ENCODE measurements at places on chromosomes 7 and 10.

DNA sequence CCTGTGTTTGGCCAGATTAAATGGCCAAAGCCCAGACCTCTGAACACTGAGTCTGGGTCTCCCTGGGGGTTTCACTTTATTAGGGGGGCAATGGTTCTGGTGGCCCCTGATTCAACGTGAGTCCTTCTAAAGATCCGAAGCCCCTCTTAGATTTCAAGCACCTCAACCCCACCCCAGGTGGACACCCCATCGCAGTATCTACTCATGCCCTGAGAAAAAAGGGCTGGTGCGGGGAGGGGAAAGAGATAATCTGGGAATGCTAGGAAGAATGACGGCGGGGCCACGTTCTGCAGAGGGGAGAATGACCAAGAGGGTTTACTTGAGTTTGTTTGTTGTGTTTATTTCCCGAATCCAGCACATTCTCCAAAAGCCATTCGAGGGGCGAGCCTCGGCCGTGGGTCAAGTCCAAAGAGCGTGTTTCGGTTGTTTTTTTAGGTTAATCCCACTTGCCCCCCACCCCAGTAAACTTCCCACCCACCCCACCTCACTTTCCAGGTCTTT is 832 bp downstream of the PDLIM1 start:
- H3K27ac ChIP-seq, result peak overlapping the region; percentile 92
- H3K27me3 ChIP-seq, result no peaks in the 10 kb centered on the region
- H3K4me3 ChIP-seq, result peak overlapping the region; percentile 97

GRCh38 chr7:137862964-137863363 is 16.2 kb upstream of the DGKI start:
- no peaks in the 10 kb centered on the region for H3K4me1 ChIP-seq
- no peak overlapping the region for H3K4me3 ChIP-seq
- H3K27ac ChIP-seq, result no peak overlapping the region
- no peak for DNase-seq
- no peaks in the 10 kb centered on the region for H3K27me3 ChIP-seq

GRCh38 chr7:88789480-88790064 is 6.0 kb downstream of the TEX47 start:
- no peak overlapping the region for H3K27ac ChIP-seq
- H3K4me1 ChIP-seq, result no peaks in the 10 kb centered on the region
- no peak overlapping the region for H3K4me3 ChIP-seq
- no peaks in the 10 kb centered on the region for H3K36me3 ChIP-seq
- no peaks in the 10 kb centered on the region for H3K27me3 ChIP-seq

DNA sequence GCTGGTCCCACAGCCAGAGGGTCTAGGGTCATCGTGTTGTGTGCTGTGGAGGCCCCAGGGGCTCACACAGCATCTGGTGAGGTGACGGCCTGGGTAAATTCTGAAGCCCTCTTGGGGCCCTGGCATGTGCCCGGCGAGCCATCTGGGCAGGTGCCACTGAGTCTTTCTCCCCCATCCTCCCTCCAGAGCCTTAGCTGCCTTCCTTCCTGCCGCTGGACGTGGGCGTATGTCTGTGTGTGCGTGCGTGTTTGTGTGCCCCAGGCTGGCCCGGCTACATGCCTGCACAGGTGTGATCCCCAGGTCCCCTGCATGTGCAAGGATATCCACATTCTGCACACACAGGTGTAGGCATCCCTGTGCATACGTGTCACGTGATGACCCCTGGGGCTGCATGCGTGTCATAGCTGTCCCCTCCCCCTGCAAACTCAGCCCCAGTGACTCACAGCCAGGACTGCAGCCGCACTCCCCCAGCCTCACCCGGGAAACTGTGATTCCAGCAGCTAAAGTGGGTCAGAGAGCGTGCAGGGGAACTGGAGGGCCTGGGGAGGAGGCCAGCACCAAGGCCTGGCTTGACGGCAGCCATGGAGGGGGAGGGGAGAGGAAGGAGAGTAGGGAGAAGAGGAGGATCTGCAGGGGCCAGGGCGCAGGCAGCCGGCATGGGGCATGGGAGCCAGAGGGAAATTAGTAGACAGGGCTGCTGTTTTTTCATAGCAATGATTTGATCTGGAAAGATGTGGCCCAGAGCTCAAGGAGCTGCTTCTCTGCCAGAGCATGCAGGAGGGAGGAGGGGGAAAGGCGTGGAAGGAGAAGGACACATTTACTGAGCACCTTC is 46.4 kb downstream of the ELFN1 start:
- no peak overlapping the region for H3K4me3 ChIP-seq
- no peaks in the 10 kb centered on the region for H3K4me1 ChIP-seq
- no peak overlapping the region for H3K27ac ChIP-seq
- DNase-seq, result no peak
- no peaks in the 10 kb centered on the region for H3K36me3 ChIP-seq

DNA sequence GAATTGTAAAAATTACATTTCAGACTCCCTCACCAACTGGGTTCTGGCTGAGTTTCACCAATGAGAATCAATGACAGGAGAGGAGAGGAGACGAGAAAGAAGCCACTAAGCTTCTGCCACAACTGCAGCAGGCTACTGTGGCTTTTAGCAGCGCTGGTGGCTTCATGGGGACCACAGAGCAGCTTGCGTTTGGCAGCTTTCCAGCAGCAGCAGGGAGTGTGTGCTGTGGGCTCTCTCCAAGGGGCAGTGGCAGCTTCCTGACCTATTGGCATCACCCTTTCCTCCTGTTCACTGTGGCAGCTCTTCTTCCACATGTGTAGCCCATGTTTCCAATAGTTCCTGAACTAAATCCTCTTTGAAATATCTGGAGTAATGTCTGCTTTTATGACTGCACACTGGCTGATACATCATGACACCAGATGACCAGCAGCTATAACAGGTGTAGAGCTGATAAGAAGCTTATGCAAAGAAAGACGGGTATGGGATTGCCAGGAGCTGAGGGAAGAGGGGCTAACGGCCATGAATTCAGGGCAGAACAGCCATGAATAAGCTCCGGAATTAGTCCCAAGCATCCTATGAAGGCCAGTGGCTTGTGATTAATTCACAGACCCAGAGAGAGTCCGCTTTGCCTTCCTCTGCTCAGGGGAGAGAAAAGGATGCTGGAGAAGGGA is 46.8 kb downstream of the KCNH2 start:
- no peak overlapping the region for H3K27ac ChIP-seq
- no peaks in the 10 kb centered on the region for H3K4me1 ChIP-seq
- no peak for DNase-seq
- H3K27me3 ChIP-seq, result no peaks in the 10 kb centered on the region
- H3K4me3 ChIP-seq, result no peak overlapping the region

GRCh38 chr10:130481936-130482335 is 345.7 kb downstream of the GLRX3 start:
- H3K27ac ChIP-seq, result no peak overlapping the region
- H3K4me1 ChIP-seq, result no peaks in the 10 kb centered on the region
- no peak overlapping the region for H3K4me3 ChIP-seq
- DNase-seq, result no peak
- no peaks in the 10 kb centered on the region for H3K36me3 ChIP-seq
- H3K27me3 ChIP-seq, result no peaks in the 10 kb centered on the region

GRCh38 chr7:155122831-155123230 is 52.7 kb downstream of the HTR5A start:
- DNase-seq, result no peak
- no peak overlapping the region for H3K4me3 ChIP-seq
- H3K27ac ChIP-seq, result no peak overlapping the region
- H3K4me1 ChIP-seq, result no peaks in the 10 kb centered on the region
- H3K36me3 ChIP-seq, result no peaks in the 10 kb centered on the region

DNA sequence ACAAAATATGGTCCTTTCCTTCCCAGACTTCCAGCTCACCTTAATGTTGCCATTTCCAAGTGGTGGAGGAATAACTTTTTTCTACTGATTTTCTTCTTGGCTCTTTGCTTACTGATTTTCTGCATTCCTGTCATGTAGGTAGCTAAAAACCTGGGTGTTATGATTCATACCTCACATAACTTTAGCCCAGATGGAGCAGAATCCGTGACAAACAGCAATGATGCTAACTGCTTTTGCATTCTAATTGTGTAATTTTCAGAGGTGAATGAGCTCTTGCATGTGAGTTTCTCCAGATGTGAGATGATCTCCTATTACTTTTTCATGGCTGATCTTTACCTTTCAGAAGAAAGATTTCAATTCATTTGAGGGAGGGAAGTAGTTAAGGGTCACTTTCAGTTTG is 43.4 kb downstream of the WDR11 start:
- H3K36me3 ChIP-seq, result peaks cover 7% of the 10 kb centered on the region
- H3K4me1 ChIP-seq, result no peaks in the 10 kb centered on the region
- H3K27me3 ChIP-seq, result no peaks in the 10 kb centered on the region
- no peak overlapping the region for H3K4me3 ChIP-seq

- H3K27me3 ChIP-seq, result no peaks in the 10 kb centered on the region
- H3K36me3 ChIP-seq, result no peaks in the 10 kb centered on the region
- H3K4me1 ChIP-seq, result peaks cover 60% of the 10 kb centered on the region
- H3K4me3 ChIP-seq, result no peak overlapping the region
- peak; percentile 74 for DNase-seq
Observed at GRCh38 chr7:5234852-5235831, 45.1 kb downstream of the WIPI2 start.

DNA sequence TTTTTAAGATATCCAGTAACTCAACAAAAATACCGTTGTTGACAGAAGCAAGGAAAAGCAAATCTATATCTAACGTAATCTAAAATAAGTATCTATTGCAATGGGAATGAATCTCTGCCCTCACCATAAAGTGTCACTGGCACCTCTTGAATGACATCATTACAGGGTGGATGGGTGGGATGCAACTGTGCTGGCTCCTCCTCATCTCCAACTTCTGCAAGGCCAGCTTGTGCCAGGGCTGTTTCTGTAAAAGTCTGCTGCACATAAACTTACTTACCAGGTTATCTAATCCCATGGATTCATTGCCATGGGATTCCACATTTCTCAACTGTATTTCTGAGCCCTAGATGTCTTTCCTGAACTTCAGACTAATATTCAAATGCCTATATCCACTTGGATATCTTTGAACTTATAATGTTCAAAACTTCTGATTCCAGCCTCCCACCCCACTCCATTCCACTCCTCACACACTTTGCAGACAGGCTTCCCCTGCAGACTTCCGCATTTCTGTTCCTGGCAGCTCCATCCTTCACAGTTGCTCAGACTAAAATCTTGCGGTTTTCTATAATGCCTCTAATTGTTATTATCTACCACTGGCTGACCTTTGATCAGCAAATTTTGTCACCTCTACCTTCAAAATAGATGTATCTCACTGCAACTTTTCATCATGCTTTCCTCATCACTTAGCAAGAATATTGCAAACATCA is 10.7 kb downstream of the FGL2 start:
- no peak overlapping the region for H3K4me3 ChIP-seq
- H3K36me3 ChIP-seq, result no peaks in the 10 kb centered on the region
- H3K27me3 ChIP-seq, result no peaks in the 10 kb centered on the region
- no peak overlapping the region for H3K27ac ChIP-seq
- no peak for DNase-seq
- H3K4me1 ChIP-seq, result peaks cover 11% of the 10 kb centered on the region
